ENCODE measurements at places on chromosomes 6 and 20. TPM values are rescaled to one million over a fixed set of nuclear protein-coding genes. Genes with fewer than 3 reads are reported as not detected.

The MLN gene
- total RNA-seq, result not detected

The MYO6 gene
- total RNA-seq, result 70.0 TPM

The ZNF311 gene
- 2.3 TPM for total RNA-seq

The TAAR5 gene
- not detected for total RNA-seq

The MRPS18A gene
- 46.0 TPM for total RNA-seq

The PPIL6 gene
- 4.8 TPM for total RNA-seq

The TMC2 gene
- 0.07 TPM for total RNA-seq

GRCh38 chr6:130034378-130035146 is 16.2 kb downstream of the L3MBTL3 start:
- DNase-seq, result no peak

GRCh38 chr6:135520781-135521180 is 23.2 kb upstream of the AHI1 start:
- DNase-seq, result no peak

GRCh38 chr6:106085984-106086813 is at the start of gene PRDM1:
Gene PRDM1, plus strand, starts transcription at chr6:106086336. Its CDS starts 218 bp downstream, at chr6:106086554.
- peak; percentile 37 for DNase-seq

GRCh38 chr20:35635652-35636051 is 20.0 kb downstream of the SPAG4 start:
- no peak for DNase-seq

GRCh38 chr20:40414843-40415615 is 274.0 kb downstream of the MAFB start:
- no peak for DNase-seq

DNA sequence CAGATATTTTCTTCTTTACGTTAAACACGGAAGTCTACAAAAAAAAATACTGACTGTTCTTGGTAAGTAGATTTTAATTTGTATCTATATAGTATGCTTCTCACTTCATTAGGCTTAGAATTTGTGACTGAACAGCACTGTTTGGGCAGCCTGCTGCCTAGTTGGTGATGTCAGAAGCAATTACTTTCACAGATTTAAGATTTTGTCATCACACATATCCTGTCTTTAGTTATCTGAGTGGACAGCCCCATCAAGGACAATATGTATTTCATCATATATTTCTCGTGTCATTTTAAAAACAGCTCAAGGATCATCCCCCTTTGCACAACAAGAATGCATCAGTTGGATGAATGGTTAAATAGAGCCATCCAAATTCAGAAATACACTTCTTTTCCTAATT is 338.4 kb upstream of the CITED2 start:
- no peak for DNase-seq

- no peak for DNase-seq
These were observed 1.3 kb upstream of the DNAH8 start for GRCh38 chr6:38713812-38714211.

DNA sequence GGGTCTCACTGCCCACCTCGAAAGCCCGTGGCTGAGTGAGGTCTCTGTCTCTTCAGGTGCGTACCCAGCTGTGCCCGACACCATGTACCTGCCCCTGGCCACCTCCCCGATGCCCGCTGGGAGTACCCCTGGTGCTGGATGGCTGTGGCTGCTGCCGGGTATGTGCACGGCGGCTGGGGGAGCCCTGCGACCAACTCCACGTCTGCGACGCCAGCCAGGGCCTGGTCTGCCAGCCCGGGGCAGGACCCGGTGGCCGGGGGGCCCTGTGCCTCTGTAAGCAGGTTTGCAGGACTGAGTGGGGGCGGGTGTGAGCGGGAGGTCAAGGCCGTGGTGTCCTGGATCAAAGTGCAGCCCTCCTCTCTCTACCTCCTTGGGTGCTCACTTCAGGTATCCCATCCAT is 4.7 kb downstream of the CCN5 start:
- DNase-seq, result no peak

- DNase-seq, result no peak
These were observed 148.5 kb upstream of the ATXN1 start for GRCh38 chr6:16909658-16910360.

DNA sequence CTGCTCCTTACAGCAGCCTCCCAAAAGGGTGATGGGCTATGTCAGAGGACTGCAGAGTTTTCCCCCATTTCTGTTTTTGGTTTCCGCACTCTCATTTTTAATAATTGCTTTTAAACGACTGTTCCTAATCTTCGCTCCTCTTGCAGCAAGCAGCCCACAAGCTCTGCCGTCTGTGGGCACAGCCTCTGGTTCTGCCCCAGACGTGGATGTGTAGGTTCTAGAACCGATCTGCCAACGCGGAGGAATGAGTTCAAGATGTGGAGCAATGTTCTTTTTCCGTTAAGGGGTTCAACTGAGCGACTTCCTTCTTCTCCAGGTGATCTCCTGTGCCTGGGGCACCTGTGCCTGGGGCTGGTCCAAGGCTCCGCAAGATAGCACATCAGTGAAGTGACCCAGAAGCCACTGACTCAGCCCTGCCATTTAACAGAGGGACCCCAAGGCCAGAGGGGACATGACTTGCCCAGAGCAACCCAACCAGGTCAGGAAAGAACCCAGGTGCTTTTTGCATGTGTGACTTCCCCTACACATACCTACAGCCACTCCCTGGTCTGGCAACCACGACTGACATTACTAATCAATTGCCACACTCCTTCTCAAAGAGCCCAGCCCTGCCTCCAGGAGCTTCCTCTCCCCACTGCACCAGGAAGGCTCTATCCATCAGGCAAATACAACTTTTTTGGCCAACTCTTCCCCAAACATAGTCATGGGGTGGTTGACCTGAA is 22.7 kb downstream of the PMEPA1 start:
- no peak for DNase-seq

DNA sequence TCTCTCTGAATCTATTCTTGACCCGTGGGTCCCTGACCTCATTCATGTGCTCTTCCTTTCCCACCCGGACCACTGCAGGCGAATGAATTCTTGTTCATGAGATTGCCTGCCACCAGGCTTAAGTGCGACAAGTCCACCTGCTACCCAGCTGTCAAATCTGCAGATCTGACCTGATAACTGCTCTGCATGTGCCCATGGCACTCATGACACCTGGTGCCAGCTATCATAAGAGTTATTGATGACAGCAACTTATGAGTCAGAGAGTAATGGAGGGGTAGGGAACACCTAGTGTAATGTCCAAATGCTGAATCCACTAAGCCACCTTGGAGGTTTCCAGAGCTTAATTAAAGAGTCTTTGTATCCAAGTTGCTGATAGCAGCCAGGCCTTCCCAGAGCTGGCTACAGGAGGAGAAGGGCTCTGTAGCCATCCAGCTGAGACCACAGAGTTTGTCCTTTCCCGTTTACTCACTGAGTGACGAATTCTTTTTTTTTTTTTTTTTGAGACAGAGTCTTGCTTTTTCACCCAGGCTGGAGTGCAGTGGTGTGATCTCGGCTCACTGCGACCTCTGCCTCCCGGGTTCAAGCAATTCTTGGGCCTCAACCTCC is 17.4 kb downstream of the SHLD1 start:
- DNase-seq, result no peak
